ENCODE measurements at places on chromosomes 4 and X.

DNA sequence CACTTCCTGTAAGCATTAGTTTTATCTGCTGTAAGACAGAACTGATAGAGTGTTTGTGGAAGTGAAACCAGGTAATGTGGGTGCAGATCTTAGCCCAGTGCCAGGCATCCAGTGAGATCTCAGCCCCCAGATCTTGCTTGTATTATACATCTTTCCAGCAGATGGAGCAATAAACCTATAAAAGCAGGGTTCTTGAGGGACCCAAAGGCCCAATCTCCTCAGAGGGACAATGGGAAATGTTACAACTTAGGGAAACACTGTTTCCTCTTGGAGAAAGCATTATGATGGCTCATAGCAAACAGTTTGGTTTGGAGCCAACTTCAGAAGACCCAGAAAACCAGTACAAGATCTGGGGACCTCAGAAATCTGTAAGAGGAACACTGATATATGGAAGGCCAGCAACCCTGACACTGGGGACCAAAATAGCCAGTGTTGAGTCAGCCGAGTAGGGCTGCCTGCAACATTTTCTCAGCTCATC is 206.3 kb downstream of the SLC7A11 start:
- no peak for DNase-seq

- no peak for DNase-seq
Measured at GRCh38 chr4:138961129-138961528, 54.5 kb upstream of the NOCT start.

GRCh38 chrX:50881028-50881427 is 29.5 kb upstream of the BMP15 start:
- no peak for DNase-seq

DNA sequence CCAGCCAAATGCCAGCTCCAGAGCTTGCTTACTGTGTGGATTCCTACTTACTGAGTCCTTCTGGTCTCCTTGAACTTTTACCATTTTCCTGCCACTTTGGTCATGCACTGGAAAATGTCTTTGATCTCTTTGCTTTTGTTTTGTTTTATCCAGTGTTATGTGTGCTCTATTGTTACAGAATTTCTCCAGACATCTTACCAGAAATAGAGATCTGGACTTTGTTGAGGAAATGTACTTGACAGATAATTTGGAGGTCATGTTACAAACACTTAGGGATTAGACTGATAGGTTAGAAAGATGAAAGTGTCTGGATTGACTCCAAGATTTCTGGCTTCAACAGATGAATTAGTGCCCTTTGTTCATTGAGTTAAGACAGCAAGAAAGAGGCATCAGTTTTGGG is 5.7 kb upstream of the ZNF330 start:
- no peak for DNase-seq

GRCh38 chrX:43175434-43175833 is 397.5 kb upstream of the PPP1R2C start:
- DNase-seq, result no peak

- no peak for DNase-seq
Measured at GRCh38 chr4:1414831-1415680, 8.8 kb upstream of the NKX1-1 start.

DNA sequence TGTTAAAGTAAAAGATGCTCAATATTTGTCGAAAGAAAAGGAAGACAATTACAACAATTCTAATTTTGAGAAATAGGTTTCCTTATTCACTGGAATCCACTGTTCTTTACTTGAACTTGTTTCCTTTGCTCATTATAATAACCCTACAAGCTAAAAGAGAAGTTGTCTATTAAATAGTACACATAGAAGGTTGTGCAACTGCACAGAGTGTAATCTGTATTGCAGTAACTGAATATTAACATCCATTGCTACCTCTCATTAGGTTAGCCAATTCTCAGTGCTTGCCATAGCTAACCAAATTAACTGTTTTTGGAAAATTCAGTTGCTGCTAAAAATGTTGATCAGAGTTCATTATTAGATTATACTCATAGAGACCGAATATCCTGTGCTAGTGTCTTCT is 120.0 kb downstream of the PDLIM5 start:
- DNase-seq, result no peak

- no peak for DNase-seq
Measured at GRCh38 chr4:68489338-68489737, 42.1 kb downstream of the TMPRSS11E start.

Measured in liver (tissue), 10 donors.